ENCODE measurements at places on chromosomes 5 and 9.
A peak's percentile ranks its signal among the peaks of the same experiment; 100 is the strongest.

DNA sequence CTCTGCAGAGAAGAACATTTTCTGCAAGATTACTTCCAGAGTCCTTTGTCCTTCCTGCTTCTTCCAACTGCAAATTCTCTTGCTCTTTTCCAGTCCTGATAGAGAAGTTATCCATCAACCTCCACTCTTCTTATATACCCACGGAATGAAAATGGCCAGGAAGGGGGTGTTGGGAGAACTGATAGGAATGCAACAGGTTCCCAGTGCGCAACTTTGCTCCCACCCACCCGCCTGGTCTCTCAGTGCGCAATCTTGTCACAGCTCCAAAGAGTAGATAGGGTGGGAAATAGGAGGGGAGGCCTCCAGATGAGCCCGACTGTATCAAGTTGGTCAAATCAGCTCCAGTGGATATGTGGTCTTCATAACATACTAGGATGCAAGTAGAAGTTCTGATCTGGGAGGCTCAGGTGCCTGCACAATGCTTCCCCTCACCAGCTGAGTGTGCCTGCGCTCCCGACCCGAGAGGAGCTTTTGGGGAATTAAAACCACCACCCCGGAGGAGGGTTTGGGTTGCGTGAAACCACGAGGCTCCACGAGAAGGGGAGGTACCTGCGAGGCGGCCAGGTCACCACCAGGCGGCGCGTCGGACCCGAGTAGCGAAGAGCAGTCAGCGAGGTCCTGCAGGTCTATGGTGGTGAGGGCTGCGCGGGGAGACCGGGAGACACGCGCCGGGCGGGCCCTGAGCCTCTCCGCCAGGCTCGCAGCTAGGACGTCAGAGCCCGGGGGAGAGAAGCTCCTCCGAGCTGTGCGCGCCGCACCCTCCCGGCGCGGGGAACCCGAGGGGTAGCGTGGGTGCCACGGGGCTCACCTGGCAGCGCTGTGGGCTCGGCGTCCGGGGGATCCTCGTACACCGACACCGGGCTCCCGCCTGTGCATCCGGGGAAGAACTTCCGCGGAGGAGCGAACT is 835 bp downstream of the MCIDAS start:
- DNase-seq, result peak; percentile 87

- no peak for DNase-seq
Observed at GRCh38 chr5:179680014-179680779, 637 bp downstream of the CBY3 start.

GRCh38 chr5:39186722-39187539 is 32.4 kb downstream of the FYB1 start:
- no peak for DNase-seq

- no peak for DNase-seq
Observed at GRCh38 chr9:99054581-99054980, 50.3 kb upstream of the TGFBR1 start.

DNA sequence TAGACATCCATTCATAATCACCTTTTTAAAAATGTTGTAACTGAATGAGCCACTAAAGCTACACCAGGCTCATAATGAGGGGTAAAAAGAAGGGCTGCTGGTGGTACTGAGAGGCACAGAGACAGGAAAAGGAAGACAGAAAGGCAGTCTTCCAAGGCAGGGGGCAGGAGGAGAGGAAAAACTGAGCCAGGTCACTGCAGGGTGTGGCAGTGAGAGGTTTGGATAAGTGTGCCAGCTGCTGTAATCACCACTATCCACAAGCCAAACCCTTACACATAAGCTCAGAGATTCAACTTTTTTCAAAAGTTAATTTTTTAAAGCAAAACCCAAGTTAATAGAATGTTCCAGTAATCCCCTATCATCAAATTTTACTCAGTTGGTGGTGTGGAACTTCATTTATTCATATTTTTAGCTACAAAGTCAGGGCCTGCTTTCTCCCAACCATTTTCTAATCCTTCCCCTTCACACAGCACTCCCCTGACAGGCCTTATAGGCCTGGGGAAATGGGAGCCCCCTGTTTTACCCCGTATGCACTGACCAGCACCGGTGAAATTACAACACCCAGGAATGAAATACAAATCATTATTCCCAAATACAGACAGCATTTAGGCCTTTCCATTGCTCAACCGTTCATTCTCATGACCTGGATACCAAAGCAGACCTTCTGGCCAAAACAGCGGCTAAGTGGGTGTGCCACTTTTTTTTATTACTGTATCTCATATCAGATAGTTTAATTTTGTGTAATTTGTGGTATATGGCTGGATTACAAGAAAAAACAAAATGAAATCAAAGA is 76.3 kb downstream of the EFNA5 start:
- no peak for DNase-seq

DNA sequence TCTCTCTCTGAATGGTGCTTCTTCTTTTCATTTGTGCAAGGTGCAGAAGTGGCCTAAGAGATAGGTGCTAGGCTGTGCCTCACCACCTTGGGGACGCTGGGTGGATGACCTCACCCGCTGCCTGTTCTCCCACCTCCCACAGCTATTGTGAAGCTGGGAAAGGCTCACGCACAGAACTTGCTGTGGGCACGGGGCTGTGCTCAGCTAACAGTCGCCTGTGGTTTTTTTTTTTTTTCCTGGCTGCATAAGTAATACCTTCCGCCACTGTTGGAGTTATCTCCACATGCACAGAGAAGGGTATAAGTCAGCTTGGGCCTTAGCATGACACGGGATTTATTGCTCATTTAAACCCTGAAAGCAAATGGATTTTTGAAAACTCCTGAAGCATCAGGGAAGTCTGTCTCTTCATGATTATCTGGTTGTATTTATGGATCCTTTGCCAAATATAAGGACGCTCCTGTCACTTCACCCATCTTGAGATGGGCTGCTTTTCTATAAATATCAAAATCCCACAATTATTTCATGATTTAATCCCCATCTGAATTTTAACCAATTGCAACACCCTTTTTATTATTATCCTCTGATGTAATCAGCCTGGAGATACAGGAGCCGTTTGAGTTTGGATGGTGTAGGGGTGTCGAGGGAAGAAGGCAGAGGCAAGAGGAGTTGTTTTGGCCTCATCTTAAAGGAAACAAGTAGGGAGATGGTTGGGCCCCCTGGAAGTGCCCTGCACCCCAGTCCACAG is 9.0 kb downstream of the DBH start:
- no peak for DNase-seq

DNA sequence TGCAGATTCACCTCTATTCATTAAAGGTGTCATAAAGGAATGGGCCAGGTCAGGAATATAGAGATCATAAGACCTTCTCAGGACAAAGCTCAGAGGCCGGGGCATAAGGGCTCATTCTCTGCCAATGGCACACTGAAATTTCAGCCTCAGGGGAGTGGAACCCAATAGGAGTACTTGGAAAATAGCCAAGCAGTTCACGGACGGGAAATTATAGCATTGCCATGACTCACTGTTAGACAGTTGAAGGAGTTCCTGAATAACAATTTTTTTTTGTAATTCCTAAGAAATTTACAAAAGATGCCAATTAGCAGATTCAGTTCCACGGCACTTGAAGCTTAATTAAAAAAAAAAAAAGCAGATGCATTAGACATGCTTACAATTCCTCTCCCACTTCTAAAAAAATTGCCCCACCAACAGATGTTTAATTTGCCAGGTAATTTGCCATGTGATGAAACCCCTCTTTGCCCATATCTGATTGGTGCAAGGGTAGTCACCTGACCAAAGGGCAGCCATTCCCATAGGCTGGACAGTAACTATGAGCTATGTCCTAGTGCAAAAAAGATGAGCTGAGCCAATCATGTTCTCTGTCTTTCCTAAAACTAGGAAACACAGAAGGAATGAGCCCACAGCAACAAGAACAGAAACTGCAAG is 58.6 kb downstream of the PTCD2 start:
- DNase-seq, result no peak

DNA sequence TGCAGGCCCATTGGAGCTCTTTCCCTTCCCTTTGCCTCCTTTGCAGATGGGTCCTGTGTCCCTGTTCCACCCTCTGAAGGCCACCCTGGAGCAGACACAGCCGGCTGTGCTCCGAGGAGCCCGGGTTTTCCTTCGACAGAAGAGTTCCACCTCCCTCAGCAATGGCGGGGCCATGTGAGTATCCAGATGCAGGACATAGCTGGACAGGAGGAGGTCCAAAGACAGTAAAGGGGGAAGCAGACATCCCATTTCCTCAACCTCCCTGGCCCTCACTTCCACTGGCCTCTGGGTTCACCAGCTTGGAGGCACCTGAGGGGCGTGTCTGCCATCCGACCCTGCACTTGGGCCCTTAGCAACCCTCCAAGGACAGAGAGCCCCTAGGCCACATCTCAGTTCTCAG is 237.9 kb downstream of the CACNA1B start:
- DNase-seq, result peak; percentile 12

DNA sequence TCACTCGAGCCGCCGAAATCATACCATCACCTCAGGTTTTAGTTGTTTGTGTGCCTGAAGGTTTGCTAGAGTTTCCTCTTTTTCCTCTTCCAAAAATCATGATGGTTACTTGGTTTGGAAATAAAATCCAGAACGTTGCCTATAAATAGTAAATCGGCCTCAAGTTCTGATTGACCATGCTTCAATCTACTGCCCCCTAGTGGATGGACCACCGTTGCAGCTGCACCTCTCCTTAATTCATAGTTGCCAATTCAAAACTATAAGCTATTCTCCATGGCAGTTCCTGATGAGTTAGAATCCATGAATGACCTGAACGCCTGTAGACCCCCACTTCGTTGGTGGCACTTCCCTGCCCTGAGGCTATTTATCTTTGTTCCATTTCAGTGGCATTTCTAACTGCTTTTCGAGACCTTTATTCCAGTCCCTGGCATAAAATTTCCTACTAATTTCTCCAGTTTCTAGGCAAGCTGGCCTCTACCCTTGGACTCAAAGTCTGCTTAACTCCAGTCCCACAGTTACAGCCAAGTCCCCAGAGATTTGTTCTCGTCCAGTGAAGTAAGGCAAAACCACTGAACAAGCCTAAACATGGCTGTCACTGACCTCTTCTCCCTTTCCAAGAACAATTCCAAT is 422.6 kb downstream of the EFNA5 start:
- peak; percentile 66 for DNase-seq

- no peak for DNase-seq
Observed at GRCh38 chr9:134939836-134940235, 22.1 kb upstream of the FCN1 start.

DNA sequence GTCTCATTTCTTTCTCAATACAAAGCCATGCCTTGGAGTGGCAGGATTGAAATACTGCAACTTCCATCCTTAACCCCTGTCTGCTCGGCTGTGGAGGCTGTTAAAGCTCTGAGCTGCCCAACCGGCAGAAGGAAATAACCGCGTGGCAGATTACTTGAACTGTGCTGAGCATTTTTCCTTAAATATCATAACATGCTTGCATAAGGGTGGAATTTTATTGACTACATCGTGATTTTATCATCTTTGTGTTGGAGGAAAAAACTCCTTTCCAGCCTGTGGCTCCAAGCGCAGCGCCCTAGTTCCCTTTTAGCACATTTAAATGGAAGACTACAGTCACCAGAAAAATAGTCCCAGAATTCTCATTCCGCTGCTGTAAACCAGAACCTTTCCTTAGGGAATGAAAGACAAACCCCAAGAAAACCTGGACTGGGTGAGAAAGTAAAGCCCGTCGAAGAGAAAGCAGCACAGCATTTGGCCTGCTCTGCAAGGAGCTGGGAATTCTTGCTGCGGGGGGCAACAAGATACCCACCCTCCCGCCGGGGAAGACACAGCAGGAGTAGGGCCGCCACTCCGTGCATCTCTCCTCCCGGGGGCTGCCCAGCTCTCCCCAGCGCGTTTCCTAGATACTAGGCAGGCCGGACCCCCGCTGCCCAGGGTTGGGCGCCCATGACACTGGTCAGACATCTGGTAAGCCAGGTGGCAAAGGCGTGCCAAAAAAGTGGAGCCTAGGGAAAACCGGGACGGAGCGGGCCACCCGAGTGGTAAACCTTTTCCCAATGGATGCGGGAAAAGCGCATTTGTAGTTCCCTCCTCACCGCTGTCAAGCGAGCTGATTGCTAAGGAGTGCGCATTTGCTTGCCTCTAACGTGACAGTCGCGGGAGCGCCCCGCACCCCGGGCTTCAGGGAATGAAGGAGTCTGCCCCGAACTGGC is 1.3 kb downstream of the SHC3 start:
- DNase-seq, result peak; percentile 57

DNA sequence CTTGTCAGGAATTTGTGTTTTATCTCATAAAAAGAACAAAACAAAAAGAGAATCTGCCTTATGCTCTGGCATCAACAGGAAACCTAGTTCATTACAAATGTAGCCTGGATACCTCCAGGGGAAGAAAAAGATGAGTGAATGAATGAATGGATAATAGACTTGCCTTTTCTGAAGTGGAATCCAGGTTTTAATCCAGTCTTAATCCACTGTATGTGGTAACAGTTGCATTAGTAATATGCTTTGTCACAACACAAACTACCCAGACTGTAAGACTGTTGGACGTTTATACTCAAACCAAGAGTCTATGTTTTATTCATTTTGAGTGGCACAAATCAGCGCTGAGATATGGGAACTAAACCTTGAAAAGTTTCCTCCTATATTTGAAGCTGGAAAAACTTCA is 32.1 kb upstream of the MAP3K1 start:
- no peak for DNase-seq

DNA sequence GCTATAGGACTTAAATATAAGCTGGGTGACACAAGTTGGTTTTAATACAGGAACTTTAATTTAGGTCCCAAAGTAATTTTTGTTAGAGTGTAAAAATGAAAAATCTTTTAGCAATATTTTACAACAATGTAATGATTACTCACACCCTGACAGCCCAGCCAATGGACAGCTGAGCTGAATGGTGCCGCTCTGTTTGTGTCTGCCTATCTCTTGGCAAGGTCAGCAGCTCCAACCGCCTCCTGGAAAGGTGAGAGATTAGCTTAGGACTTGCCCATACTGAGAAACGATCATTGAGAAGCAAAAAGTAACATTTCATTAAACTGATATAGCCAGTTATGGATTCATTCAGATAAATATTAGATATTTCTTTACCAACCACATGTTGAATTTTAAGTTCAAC is 463.6 kb upstream of the CD180 start:
- DNase-seq, result no peak

GRCh38 chr5:141855265-141856036 is 22.8 kb downstream of the PCDH1 start:
- no peak for DNase-seq

- DNase-seq, result no peak
Observed at GRCh38 chr5:61866930-61867329, 439.1 kb upstream of the KIF2A start.

DNA sequence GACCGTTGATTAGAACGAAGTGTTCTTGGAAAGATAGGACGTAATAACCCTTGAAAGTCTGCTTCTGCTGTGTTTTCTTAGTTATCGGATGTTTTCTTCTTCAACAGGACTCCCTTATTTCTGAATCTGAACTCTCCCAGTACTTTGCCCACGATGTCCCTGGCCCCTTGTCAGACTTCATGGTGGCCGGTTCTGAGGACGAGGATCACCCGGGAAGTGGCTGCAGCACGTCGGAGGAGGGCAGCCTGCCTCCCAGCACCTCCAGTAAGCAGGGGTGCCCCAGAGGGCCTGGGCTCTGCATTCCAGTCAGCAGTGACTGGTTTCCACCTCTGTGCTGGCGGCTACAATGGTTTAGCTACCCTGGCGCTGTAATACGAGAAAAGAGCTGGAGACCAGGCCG is 102.1 kb downstream of the GOLPH3 start:
- DNase-seq, result no peak
